ENCODE measurements at places on chromosomes 13 and 19. TPM values are rescaled to one million over a fixed set of nuclear protein-coding genes. Genes with fewer than 3 reads are reported as not detected.

- no peaks in the 10 kb centered on the region for H3K36me3 ChIP-seq
- H3K4me1 ChIP-seq: no peaks in the 10 kb centered on the region
- no peak overlapping the region for H3K4me3 ChIP-seq
Observed at GRCh38 chr13:75876142-75877050, 240.3 kb downstream of the LMO7 start.

- no peaks in the 10 kb centered on the region for H3K27me3 ChIP-seq
- no peak for DNase-seq
- H3K4me1 ChIP-seq: no peaks in the 10 kb centered on the region
- no peak overlapping the region for H3K27ac ChIP-seq
Observed at GRCh38 chr13:35411059-35411744, 65.3 kb downstream of the MAB21L1 start.

DNA sequence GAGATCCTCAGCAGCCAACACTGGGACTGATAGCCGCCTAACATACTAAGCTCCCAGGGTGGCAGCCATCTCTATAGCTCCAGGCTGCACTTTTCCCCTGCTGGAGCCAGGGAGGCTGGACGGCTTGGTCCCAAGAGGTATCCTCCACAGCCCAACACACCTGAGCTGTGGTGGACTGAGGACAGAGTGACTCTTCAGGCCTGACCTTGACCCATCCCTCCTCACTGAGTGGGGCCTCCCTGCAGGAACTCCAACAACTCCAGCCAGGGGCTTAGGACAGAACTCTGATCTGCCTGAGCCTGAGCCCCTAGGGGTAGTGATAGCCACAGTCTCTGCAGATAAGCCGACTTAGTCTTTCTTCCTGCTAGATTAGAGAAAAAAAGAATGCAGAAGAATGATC is 958.1 kb upstream of the PRR20A start:
- DNase-seq: no peak
- H3K4me1 ChIP-seq: no peaks in the 10 kb centered on the region
- H3K36me3 ChIP-seq: no peaks in the 10 kb centered on the region
- H3K27ac ChIP-seq: no peak overlapping the region

DNA sequence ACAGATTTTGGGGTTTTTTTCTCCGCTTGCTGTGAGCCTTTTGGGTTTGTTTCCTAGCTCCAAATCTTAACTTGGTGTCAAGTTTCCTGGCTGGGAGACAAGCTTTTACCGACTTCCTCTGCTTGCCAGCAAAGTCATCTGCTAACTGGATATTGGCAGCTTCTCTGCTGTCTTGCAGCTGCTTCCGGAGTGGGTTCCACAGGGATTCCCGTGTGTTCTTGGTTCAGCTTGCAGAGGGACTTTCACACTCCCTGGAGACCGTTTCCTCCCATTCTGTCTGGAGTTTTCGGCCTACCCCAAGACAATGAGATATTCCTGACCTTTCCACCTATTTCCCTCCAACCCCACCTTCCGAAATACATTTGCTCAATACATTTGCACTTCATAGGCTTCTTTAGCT is 2.2 kb upstream of the COLGALT1 start:
- peaks cover 9% of the 10 kb centered on the region for H3K4me1 ChIP-seq
- no peak overlapping the region for H3K27ac ChIP-seq
- no peak overlapping the region for H3K4me3 ChIP-seq
- no peaks in the 10 kb centered on the region for H3K27me3 ChIP-seq
- H3K36me3 ChIP-seq: no peaks in the 10 kb centered on the region

GRCh38 chr13:74301258-74301935 is 167.2 kb upstream of the KLF12 start:
- H3K36me3 ChIP-seq: no peaks in the 10 kb centered on the region
- no peak overlapping the region for H3K27ac ChIP-seq
- H3K27me3 ChIP-seq: no peaks in the 10 kb centered on the region
- no peak for DNase-seq
- no peaks in the 10 kb centered on the region for H3K4me1 ChIP-seq

DNA sequence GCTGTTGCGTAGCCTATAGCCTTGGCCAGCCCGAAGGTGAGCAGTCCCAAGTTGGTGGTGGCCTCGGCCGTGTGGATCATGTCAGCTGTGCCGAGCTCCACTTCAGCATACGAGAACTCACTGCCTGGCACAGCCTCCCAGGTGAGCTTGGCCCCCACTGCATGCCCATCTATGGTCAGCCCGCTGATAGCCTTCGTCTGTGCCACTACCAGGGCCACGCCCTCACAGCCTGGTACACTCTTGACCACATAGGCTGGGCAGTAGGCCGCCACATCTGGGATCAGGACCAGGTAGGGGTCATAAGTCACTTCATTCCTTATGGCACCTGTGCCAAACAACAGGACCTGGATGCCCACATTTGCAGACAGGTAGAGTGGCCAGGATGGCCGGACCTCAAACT is 7.4 kb downstream of the FCGBP start:
- no peaks in the 10 kb centered on the region for H3K27me3 ChIP-seq
- no peak overlapping the region for H3K27ac ChIP-seq
- no peaks in the 10 kb centered on the region for H3K36me3 ChIP-seq
- H3K4me1 ChIP-seq: no peaks in the 10 kb centered on the region
- no peak overlapping the region for H3K4me3 ChIP-seq

- H3K36me3 ChIP-seq: no peaks in the 10 kb centered on the region
- H3K27me3 ChIP-seq: no peaks in the 10 kb centered on the region
- no peaks in the 10 kb centered on the region for H3K4me1 ChIP-seq
Observed at GRCh38 chr19:54606891-54607784, 13.7 kb downstream of the LILRA1 start.

ZNF799 gene
- 4.0 TPM for polyA plus RNA-seq

ZNF681 gene
- polyA plus RNA-seq: 1.5 TPM

RNF17 gene
- not detected for polyA plus RNA-seq

OR7C1 gene
- 0.13 TPM for polyA plus RNA-seq

CCDC124 gene
- polyA plus RNA-seq: 4.7 TPM

RNF126 gene
- polyA plus RNA-seq: 1.5 TPM

PTGER1 gene
- not detected for polyA plus RNA-seq

Measured in ovary (tissue), 10 donors.